A673 (cell line): ENCODE measurements at places on chromosomes 12 and 14. TPM values are rescaled to one million over a fixed set of nuclear protein-coding genes. Genes with fewer than 3 reads are reported as not detected.

GRCh38 chr12:40986001-40986400 lies 202.1 kb upstream of the PDZRN4 start:
- no peak for DNase-seq
- no peaks in the 10 kb centered on the region for H3K36me3 ChIP-seq
- H3K27ac ChIP-seq = no peak overlapping the region

- H3K36me3 ChIP-seq = no peaks in the 10 kb centered on the region
- H3K27ac ChIP-seq = no peak overlapping the region
- no peak for DNase-seq
- no peak overlapping the region for H3K4me3 ChIP-seq
- no peaks in the 10 kb centered on the region for H3K4me1 ChIP-seq
These were observed 194.0 kb downstream of the SSPN start for GRCh38 chr12:26389343-26389742.

The KRT86 gene
- total RNA-seq = not detected in 2 replicates

GRCh38 chr12:101743724-101744472 lies 4.6 kb upstream of the SYCP3 start:
- H3K4me1 ChIP-seq = no peaks in the 10 kb centered on the region
- no peak overlapping the region for H3K27ac ChIP-seq
- DNase-seq = peak; percentile 4
- no peak overlapping the region for H3K4me3 ChIP-seq
- no peaks in the 10 kb centered on the region for H3K27me3 ChIP-seq
- no peaks in the 10 kb centered on the region for H3K36me3 ChIP-seq

- H3K4me1 ChIP-seq = no peaks in the 10 kb centered on the region
- DNase-seq = no peak
- no peaks in the 10 kb centered on the region for H3K36me3 ChIP-seq
- H3K27me3 ChIP-seq = no peaks in the 10 kb centered on the region
These were observed 41.4 kb upstream of the AMIGO2 start for GRCh38 chr12:47121146-47121545.

DNA sequence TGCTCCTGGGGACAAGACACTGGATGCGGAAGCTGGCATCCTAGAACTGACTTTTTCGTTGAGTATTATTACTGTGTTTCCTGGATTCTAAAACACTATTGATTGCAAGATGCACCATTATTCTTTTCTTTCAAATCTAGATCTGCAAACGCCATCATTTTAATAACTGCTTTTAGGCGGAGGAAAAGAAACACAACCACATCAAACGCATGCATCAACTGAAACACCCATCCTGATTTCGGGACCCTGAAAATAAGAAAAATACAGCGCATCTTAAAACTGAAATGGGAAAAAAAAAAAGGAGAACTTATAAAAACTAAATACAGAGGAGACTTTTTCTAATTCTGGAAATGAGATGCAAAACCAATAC lies 103.7 kb upstream of the MAX start:
- no peak overlapping the region for H3K4me3 ChIP-seq
- no peak for DNase-seq
- H3K4me1 ChIP-seq = peaks cover 1% of the 10 kb centered on the region
- no peak overlapping the region for H3K27ac ChIP-seq
- H3K36me3 ChIP-seq = no peaks in the 10 kb centered on the region

DNA sequence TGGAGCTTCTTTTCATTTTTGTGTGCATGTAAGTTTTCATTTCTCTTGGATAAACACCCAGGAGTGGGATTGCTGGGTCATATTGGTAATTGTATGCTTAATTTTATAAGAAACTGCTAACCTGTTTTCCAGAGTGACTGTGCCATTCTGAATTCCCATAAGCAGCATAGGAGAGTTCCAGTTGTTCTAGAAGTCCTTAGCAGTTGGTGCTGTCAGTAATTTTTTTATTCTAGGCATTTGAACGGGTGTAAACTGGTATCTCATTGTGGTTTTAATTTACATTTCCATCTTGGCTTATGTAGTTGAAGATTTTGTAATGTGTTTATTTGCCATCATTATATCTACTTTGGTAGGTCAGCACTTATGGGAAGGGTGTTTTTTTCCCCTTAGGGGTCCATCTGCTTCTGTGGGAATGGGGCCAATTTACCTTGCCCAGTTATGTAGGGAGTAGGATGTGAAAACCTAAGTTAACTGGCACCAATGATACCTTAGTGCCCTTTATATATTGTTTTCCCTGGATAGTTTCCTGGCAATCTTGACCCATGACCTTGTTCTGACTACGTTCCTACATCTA lies 202.9 kb downstream of the AKAP6 start:
- no peak overlapping the region for H3K4me3 ChIP-seq
- no peak overlapping the region for H3K27ac ChIP-seq
- H3K27me3 ChIP-seq = no peaks in the 10 kb centered on the region
- H3K36me3 ChIP-seq = no peaks in the 10 kb centered on the region

GRCh38 chr12:114284041-114284440 lies 121.9 kb downstream of the TBX5 start:
- no peaks in the 10 kb centered on the region for H3K4me1 ChIP-seq
- H3K4me3 ChIP-seq = no peak overlapping the region
- no peak for DNase-seq
- no peaks in the 10 kb centered on the region for H3K36me3 ChIP-seq
- H3K27me3 ChIP-seq = no peaks in the 10 kb centered on the region

The ESPL1 gene
- total RNA-seq = 99.1 and 105 TPM in 2 replicates

DNA sequence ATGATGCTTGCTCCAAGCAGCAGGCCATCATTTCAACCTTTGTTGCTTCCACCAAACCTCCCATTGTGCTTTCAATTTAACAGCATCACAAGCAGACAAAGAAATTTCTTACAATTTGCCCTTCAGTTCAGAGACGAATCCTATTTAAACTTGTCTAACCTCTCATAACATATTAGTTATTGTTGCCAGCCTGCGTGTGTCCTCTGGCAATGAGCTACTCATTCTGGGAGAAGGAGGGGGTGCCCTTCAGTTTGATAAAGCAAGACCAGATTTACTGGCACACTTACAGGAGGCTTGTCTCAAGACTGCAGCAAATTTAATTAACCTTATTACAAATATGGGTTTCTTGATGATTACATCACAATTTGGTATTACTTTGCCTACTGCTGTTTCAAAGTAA lies 203.6 kb upstream of the SOX5 start:
- DNase-seq = no peak
- H3K27me3 ChIP-seq = no peaks in the 10 kb centered on the region
- no peaks in the 10 kb centered on the region for H3K36me3 ChIP-seq

DNA sequence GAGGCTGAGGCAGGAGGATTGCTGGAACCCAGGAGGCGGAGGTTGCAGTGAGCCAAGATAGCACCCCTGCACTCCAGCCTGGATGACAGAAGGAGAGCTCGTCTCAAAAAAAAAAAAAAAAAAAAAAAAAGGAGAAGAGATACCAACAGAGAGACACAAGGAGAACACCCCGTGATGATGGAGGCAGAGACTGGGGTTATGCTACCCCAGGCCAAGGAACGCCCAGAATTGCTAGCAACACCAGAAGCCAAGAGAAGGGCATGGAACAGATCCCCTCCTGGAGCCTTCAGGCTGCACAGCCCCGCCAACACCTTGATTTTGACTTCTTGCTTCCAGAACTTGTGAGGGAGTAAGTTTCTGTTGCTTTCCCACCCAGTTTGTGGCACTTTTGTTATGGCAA lies 148.0 kb upstream of the FOXN3 start:
- H3K4me3 ChIP-seq = no peak overlapping the region
- no peaks in the 10 kb centered on the region for H3K4me1 ChIP-seq
- no peak for DNase-seq
- no peaks in the 10 kb centered on the region for H3K36me3 ChIP-seq
- no peaks in the 10 kb centered on the region for H3K27me3 ChIP-seq

DNA sequence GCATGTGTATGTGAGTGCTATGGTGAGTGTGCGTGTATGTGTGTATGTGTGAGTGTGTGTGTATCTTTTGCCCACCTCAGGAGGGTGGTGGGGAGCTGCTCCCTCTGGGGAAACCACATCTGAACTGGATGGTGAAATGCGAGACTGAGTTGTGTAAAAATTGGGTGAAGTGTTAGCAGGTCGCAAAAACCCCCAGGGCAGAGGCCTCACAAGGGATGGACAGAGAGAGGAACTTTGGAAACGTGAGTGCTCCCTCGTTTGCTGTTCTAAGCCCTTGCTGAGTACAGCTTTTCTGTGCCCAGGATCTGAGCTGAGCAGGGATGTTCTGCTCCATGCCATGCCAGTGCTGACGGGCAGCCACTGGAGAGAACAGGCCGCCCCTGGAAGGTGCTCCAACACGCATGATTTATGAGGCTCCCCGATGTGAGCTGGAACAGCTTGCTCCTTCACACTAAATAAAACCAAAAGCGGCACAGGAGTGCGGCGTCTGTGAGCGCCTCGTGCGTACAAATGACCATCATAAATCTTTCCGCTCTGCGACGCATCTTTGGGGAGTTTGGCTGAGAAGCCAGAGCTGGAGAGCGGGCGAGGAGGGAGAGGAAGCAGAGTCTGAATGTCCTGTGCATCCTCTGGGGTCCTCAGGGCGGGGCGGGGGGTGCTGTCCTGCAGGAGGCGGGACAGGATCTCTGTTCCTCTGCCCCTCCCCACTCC lies 14.1 kb upstream of the GALNT9 start:
- H3K4me3 ChIP-seq = no peak overlapping the region
- no peaks in the 10 kb centered on the region for H3K36me3 ChIP-seq
- DNase-seq = peak; percentile 52
- H3K4me1 ChIP-seq = peaks cover 15% of the 10 kb centered on the region

GRCh38 chr12:59736786-59737185 lies 141.0 kb downstream of the SLC16A7 start:
- no peak overlapping the region for H3K4me3 ChIP-seq
- peaks cover 2% of the 10 kb centered on the region for H3K4me1 ChIP-seq
